DMS 273 treated with DMSO at 0.1 percent for 48 hours (cell line): ENCODE measurements at places on chromosomes 3 and 15.

DNA sequence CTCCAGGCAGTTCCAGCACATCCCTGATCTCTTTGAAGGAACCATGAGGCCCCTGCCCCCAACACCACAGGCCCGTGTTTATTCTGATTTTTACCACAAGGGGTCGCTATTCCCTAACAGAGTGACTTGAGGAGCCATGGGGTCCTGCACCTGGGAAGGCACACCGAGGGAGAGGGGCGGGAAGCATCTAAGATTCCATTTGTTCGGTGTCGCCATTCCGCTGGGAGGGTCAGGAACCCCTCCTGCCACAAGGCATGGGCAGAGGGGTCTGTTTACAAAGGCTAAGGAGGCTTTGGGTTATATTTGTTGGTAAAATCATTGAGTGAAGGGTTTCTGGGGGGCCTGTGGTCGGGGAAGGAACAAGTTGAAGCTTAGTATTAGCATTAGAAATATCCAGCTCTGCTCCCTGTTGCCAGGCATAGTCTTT, 77.1 kb downstream of the WDR76 start:
- DNase-seq = no peak

GRCh38 chr3:75192146-75192616, 471.9 kb upstream of the FRG2C start:
- DNase-seq = no peak

GRCh38 chr3:112038863-112039262, 4.3 kb downstream of the TMPRSS7 start:
- no peak for DNase-seq

DNA sequence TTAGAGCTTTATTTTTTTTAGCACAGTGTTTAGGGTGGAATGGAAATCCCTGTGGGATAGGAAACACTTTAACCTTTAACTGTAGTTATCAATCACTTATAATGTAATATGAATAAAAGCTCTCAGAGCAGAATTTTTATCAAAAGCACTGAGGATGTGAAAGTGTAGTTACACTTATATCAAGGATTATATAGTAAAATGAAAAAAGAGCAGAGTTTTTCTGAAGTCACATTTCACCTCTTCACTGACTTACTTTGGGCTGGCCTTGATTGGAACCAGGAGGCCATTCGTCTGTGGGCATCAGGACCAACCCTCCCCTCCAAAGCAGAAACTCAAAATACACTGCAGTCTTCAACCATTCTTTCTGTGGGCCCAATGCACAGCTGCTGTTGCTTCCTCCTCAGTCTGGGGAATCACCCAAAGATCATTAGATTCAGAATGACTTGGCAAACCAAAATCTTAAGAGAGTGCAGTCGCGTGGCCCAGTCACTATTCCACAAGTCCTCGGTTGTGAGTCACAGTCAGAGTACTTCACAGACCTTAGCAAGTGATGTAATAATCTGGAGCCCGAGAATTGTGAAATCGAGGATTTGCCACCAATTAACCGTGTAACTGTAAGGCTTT, 132.6 kb upstream of the COL8A1 start:
- DNase-seq = no peak

GRCh38 chr3:172120912-172121311, 81.5 kb downstream of the FNDC3B start:
- no peak for DNase-seq

GRCh38 chr15:35872577-35872976, 326.6 kb upstream of the DPH6 start:
- no peak for DNase-seq

DNA sequence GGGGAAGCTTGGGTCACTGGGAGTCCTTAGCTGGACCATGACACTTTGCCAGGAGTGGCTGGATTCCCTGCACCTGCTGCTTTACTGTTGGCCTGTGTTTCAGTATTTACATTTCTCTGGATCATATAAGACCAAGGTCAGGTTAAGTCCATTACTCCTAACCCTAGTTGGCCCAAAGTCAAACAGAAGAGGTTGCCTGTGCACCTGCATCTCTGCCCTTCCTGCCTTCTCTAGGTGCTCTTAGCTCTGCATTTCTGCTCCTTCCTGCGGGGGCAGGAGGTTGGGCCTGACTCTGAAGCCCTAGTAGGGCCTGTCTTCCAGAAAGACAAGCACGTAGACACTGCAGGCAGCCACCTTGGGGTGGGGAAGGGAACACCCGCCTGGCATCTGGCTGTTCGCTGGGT, 124.3 kb downstream of the RPLP1 start:
- DNase-seq = no peak

GRCh38 chr3:12507591-12508281, 23.5 kb downstream of the TSEN2 start:
- DNase-seq = peak; percentile 63

GRCh38 chr3:173737167-173737808, 339.7 kb downstream of the NLGN1 start:
- DNase-seq = no peak

- DNase-seq = no peak
Observed at GRCh38 chr3:101279765-101280385, 40.5 kb downstream of the IMPG2 start.

GRCh38 chr15:89490081-89490813, 6.1 kb downstream of the RHCG start:
- DNase-seq = no peak

DNA sequence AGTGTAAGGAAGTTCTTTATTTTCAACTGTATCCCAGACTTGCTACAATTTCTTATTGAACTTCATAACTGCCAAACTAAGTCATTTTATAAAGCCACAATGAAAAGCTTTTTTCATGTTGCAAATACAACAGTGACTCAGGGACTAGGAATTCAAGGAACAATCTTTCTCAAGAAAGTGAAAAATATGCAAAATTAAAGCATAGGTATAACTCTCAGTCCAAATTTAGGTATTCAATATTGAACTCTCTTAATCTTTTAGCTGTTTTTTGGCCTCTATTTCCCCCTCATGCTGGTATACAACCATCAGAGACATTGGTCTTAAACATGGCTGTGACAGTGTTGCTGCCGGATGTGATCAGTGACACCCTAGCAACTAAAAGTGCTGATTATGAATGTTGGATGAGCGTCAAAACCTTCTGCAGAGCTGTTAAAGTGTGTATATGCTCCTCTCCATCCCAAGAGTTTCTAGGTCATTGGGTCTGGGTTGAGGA, 476.9 kb downstream of the ZNF385D start:
- no peak for DNase-seq

DNA sequence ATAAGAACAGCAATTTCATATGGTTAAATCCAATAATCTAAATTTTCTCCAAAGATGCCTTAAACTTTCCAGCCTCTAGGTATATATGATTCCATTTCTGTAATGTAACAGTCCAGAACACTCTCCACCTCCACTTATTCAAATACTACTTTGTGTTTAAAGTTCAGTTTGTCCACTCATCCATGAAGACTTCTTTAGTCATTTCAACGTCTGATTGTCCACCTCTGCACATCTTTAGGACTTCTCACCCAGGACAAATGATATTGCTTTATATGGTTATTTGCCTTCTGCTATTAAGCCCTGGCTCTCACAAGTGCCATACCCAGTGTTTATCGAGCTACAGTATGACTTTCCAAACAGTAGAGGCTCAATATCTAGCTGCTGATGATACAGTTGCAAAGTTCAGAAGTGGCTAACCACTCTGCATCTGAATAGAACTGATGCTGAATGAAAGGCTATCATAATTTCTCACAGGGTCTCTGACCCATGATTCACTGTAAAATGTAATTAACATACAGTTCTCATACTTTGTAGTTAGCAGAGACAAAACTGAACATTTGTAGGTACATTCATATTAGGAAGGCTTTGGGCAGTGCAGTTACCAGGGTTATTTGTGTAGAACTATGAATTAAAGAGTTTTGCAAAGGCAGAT, 93.7 kb upstream of the MBNL1 start:
- DNase-seq = no peak

- DNase-seq = no peak
Observed at GRCh38 chr15:78438619-78439285, 736 bp downstream of the IREB2 start.
